ENCODE measurements at places on chromosomes 4 and X. TPM values are rescaled to one million over a fixed set of nuclear protein-coding genes. Genes with fewer than 3 reads are reported as not detected.

The CT45A10 gene
- not detected for polyA plus RNA-seq

The ZDHHC15 gene
- 6.3 TPM for polyA plus RNA-seq

The F8A2 gene
- polyA plus RNA-seq, result not detected

DNA sequence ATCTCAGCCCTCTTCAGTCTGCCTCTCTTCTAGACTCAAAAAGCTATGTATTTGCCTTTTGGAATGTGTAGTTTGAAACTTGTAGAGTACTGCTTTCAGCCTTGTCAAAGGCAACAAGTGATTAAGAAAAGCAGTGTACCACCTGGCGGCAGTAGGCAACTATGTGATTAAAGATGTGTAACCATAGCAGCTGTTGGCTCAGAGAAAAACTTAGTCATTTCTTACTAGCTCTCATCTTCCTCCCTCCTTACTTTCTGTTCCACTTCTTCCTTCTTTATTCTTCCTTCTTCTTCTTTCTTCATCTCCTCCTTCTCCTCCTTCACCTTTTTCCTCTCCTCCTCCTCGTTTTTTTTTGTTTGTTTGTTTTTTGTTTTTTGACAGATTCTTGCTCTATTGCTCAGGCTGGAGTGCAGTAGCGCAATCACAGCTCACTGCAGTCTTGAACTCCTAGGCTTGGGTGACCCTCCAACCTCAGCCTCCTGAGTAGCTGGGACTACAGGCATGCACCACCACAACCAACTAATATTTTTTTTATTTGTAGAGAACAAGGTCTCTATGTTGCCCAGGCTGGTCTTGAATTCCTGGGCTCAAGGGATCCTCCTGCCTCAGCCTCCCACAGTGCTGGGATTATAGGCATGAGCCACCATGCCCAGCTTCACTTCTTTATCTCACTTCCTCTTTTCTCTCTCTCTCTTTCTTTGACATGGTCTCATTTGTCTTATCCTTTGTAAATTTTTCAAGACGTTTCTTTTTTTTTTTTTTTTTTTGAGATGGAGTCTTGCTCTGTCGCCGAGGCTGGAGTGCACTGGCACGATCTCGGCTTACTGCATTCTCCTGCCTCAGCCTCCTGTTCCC, 32.6 kb downstream of the ABHD18 start:
- no peak for DNase-seq

DNA sequence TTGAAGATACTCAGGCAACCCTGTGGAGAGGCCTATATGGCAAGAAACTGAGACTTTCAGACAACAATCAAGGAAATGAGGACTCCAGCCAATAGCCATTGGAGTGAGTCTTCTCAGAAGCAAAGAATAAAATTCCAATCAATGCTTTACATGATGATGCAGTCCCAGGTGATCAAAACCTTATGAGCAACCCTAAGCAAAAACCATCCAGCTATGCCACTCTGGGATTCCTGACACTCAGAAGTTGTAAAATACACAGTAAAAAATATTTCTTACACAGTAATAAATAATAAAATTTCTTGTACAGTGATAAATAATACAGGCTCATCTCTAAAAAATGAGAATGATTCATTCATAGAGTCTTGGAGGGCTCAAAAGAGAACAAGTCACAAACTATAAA, 150.6 kb downstream of the IL15 start:
- no peak for DNase-seq

The FAM47E gene
- 6.7 TPM for polyA plus RNA-seq

DNA sequence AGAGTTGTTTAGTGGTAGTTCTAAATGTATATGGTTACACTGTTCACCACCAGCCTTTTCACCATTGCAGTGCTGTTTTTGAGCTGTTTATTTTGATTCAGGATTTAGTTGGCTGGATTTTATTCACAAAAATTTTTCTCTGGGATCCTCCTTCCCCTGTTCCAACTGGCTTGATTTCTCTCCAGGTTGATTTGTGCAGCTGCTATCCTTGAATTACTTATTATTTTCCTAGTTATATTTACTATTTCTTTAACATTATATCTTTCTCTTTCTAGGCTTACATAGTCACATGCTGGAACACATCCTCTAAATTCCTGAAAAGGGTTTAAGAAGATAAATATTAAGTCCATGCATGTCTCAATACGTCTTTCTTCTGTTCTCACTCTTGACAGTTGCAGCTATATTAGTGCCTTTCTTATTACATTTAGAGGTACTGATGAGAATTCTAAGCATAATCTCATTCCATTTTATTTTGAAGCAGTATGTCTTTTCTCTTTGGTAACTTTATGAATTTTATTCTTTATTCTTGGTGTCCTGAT, 82.2 kb downstream of the SUPT20HL2 start:
- DNase-seq, result no peak

DNA sequence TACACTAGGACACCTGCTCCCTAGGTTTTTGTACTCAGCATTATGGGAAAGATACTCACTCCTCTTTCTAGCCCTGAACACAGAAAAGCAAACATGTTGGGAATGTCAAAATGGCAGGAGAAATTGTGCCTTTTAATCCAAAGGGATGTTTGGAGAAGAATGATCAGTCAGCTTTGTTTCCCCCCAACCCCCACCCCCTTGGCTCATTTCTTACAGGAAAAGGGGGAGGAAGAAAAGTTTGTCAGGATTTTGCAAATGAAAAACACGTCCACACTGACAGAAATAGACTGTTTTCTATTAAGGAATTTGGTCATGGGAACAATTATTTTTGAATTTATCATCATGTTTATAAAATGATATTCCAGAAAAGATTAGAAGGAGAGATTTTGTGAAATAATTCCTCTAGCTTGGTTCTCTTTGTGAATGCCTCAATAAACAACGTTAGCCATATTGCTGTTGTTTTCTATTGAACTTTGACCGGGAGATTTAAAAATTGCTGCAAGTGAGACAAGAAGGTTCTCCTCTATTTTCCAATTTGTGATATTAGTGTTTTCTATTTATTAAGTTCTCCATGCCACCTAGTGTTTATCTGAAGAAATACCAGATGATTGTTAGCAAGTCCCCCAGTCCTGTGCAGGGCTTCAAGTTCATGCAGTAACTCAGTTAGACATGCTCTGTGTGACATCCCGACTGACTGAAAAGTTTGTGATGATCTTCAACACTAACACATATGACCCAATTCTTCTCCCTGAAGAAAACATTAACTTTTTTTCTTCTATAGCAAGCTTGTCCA, 31.3 kb upstream of the TFDP3 start:
- no peak for DNase-seq

DNA sequence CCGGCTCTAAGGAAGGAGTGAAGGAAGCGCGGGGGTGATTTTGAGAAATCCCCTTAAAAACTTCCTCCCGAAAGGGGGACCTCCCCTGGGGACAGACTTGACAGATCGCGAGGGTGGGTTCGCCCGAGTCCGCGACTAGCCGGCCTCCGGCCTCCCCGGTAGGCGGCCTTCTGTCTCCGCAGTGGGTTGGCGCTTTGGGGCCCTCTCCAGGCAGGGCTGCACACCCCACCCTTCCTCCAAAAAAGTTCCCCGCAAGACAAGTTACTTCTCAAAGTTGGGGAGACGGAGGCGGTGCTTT, 24.8 kb downstream of the HOPX start:
- DNase-seq, result no peak

GRCh38 chr4:19592391-19592790, 659.3 kb upstream of the SLIT2 start:
- no peak for DNase-seq

GRCh38 chrX:19627081-19627480, 111.8 kb upstream of the MAP3K15 start:
- DNase-seq, result no peak

The NUDT10 gene
- polyA plus RNA-seq, result 12.4 TPM

The FGA gene
- 1.4 TPM for polyA plus RNA-seq

The MAGEB2 gene
- not detected for polyA plus RNA-seq

- DNase-seq, result no peak
These were observed 2352.3 kb downstream of the PCDH7 start for GRCh38 chr4:33072298-33073089.

The NDST3 gene
- 3.4 TPM for polyA plus RNA-seq

DNA sequence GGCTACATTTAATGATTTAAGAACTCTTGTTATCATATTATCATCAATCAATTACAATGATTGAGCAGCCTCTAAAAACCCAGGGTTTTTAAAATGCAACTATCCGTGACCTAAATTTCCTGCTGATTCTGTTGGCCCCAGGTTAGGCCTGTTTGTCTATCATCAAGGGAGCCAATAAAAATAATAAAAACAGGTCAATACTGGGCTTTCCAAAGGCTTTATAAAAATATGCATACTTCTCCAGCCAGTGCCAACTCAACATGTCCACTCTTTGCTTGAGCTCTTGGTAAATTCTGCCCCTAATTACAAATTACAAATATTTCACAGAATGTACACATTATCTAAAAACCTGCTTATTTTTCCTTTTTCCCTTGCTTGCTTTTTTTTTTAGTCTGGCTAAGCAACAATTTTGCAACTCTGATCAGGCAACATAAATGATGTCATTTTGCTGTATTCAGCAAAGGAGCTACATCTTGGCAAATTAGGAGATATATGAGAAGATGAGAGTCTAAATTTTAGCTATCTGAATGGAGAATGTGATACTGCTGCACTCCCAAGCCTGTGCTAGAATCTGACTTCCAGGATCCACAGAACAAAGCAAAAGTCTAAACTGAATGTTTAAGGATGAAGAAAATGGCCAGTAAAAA, 204.0 kb downstream of the SCFD2 start:
- DNase-seq, result no peak

DNA sequence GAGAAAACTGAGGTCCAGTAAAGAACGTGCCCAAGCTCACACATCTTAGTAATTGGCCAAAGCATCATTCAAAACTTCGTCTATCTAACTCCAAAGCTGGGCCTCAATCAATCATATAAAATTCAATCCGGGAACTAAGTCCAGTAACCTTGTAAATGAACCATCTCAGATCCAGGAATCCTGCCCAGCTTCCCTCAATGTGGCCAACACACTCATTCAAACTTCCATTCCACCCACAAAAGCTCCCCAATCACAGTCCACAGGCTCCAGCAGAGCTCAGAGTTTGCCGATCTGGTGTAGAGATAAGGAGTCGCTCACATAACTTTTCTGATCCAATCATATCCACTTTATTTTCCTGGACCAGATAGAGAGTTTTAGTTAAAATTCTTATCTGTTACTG, 144.8 kb downstream of the SPATA18 start:
- no peak for DNase-seq

The SPANXC gene
- not detected for polyA plus RNA-seq

The RS1 gene
- polyA plus RNA-seq, result 0.16 TPM

GRCh38 chrX:107673431-107673830, 45.1 kb downstream of the PRPS1 start:
- DNase-seq, result no peak

GRCh38 chr4:111988514-111988913, 156.7 kb upstream of the FAM241A start:
- DNase-seq, result no peak

The SLC7A11 gene
- 2.2 TPM for polyA plus RNA-seq

The TMPRSS11B gene
- polyA plus RNA-seq, result not detected

- DNase-seq, result no peak
These were observed 37.1 kb upstream of the TBC1D9 start for GRCh38 chr4:140793291-140793690.

The UBE2K gene
- 89.0 TPM for polyA plus RNA-seq

GRCh38 chr4:140904904-140905303, 148.7 kb upstream of the TBC1D9 start:
- no peak for DNase-seq

DNA sequence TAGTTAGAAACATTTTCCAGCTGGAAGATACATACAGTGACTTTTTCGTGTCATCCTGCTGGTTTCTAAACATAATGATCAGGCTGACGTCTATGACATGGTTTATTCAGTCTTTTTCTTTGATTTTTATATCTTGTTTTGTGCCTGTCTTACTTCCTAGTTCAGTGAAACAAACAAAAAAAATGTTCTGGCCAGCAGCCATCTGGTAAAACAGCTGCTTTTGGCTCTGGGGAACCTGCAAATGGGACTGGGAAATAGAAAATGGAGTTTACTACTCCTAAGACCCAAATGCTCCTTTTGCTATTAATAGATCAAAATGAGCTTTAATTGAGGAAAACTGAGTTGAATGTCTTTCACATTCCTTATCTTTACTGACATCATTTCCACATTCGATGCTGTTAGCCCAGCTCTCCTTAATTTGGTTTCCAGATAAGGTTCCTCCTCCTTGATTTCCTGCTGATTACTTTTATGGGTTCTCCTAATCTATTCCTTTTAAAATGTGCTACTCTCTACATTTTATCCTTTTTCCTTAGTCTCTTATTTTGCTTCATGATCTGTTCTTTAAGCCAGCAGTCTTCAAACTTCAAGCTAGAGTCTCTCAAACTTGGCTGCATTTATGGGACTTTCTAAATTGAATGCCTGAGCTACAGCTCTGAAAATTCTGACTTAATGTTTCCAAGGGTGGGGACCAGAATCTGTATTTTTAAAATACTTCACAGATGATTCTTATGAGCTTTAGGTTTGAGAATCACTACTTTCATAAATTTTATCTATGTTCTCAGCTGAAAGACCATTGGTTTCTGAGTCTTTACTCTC, 499.5 kb downstream of the ANKRD50 start:
- DNase-seq, result peak; percentile 12

DNA sequence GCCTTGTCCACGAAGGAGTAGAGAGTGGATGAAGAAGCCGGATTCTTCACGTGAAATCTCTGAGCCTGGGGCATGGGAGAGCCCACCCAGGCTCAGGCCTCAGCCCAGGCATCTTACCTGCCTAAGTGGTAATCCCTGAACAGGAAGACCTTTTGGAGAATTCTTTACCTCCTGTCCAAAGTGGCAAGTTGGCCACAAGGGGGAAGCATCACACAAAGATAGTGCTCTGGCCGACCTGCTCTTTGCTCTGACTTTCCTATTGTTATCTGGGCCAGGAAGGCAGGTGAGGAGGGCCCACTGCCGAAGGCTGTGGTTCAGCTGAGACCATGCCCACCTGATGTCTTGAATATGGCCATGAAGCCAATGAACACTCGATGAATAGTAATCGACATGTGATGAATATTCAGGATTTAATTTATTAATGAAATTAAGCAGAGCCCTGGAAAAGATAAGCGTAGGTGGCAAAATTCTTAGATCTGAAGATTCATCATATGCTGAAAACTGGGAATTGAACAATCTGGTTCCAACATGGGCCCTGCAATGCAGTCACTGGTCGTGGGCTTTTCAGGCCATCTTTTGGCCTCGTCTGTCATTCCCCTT, 93.8 kb downstream of the PDGFRA start:
- DNase-seq, result peak; percentile 31

The REPS2 gene
- 20.1 TPM for polyA plus RNA-seq
